ENCODE measurements at places on chromosomes 1 and 21. TPM values are rescaled to one million over a fixed set of nuclear protein-coding genes. Genes with fewer than 3 reads are reported as not detected.

DNA sequence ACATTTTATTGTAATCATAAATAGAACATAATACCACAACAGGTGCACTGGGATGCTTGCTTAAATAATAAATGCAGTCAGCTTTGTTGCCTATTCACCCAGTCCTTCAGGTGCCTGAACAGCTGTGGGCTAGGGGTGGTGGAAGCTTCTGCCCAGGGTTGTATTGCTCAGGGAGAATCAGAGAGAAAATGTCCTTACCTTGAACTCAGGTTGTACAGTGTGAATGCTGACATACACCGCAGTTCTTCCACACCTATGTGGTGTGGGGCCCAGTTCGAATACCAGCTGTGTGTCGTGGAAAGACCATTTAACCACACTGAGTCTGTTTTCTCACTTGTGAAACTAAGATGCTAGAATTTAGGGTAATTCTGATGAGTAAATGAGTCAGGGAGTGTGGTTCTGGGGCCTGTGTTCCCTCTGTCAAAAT lies 115.7 kb upstream of the ATP1A1 start:
- no peaks in the 10 kb centered on the region for H3K27me3 ChIP-seq
- no peaks in the 10 kb centered on the region for H3K36me3 ChIP-seq

The KCNJ10 gene
- total RNA-seq: not detected

The INKA2 gene
- total RNA-seq: 1.0 TPM

DNA sequence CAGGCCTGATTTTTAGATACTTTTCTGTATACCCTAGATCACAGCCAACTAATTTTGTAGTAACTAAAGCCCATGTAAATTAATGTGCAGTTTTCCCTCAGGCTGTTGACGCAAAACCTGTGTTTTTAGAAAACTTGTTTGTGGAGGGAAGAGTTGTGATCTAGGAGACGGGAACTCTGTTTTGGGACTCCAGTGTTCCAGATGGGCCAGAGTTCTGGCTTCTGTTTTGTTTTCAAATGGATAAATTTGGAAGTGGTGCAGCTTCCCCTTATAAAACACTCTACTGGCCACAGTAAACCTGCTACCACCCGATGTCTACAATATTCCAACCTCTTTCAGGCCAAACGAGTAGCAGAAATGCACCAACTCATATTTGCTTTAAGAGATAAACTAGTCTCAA lies 13.6 kb upstream of the GPR88 start:
- no peak overlapping the region for H3K27ac ChIP-seq
- no peak overlapping the region for H3K4me3 ChIP-seq

The C8B gene
- not detected for total RNA-seq

- H3K27ac ChIP-seq: no peak overlapping the region
- peaks cover 4% of the 10 kb centered on the region for H3K4me1 ChIP-seq
- DNase-seq: no peak
- no peak overlapping the region for H3K4me3 ChIP-seq
These were observed 24.7 kb downstream of the QSOX1 start for GRCh38 chr1:180179162-180179957.

DNA sequence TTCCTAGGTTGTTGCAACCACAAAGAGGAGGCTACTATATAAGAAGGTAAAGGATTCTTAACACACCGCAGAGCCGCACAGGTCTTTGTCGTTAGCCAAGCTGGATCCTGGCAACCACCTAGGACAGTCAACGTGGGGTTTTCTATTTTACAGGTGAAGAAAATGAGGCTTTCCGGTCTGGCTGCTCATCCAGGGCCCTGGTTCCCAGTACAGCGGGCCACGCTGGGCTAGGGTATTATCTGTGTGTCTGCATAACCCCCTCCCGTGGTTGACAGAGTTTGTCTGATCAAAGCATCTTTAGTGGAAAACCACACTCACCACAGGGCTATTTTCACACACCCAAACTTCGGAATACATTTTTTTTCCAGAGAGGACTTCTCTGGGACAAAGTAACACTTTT lies 39.0 kb upstream of the PDE9A start:
- H3K4me3 ChIP-seq: no peak overlapping the region
- peak overlapping the region; percentile 61 for H3K27ac ChIP-seq
- H3K27me3 ChIP-seq: no peaks in the 10 kb centered on the region
- no peak for DNase-seq
- H3K4me1 ChIP-seq: peaks cover 6% of the 10 kb centered on the region

The LAD1 gene
- total RNA-seq: 46.1 TPM

- H3K4me1 ChIP-seq: peaks cover 9% of the 10 kb centered on the region
- no peaks in the 10 kb centered on the region for H3K36me3 ChIP-seq
- H3K4me3 ChIP-seq: no peak overlapping the region
- H3K27ac ChIP-seq: no peak overlapping the region
- peak; percentile 53 for DNase-seq
These were observed 54.9 kb downstream of the DMRTA2 start for GRCh38 chr1:50368179-50369007.

DNA sequence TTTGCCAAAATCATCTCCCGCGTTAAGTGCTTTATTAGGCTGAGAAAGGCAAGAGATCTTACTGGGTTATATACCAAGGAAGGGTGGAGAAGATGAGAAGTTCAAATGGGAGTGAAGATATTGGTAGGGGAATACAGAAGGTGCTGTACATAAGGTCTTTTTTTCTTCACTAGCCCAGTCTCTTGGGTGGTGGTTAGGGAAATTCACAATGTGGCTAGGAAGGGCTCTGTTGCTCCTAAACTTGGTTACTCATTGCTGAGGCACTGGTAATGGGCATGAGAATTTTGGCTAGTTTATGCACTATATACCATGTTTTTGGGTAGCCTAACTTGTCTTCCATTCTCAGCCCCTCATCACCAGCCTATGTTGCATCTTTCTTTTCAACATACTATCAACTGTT lies 50.6 kb downstream of the LHX4 start:
- no peaks in the 10 kb centered on the region for H3K36me3 ChIP-seq
- no peak overlapping the region for H3K4me3 ChIP-seq
- no peaks in the 10 kb centered on the region for H3K4me1 ChIP-seq
- DNase-seq: no peak
- no peaks in the 10 kb centered on the region for H3K27me3 ChIP-seq
- H3K27ac ChIP-seq: no peak overlapping the region

GRCh38 chr1:156885880-156886355 lies 7.6 kb upstream of the PEAR1 start:
- H3K27me3 ChIP-seq: no peaks in the 10 kb centered on the region
- no peaks in the 10 kb centered on the region for H3K36me3 ChIP-seq
- H3K4me1 ChIP-seq: no peaks in the 10 kb centered on the region
- no peak overlapping the region for H3K27ac ChIP-seq
- no peak overlapping the region for H3K4me3 ChIP-seq
- no peak for DNase-seq

DNA sequence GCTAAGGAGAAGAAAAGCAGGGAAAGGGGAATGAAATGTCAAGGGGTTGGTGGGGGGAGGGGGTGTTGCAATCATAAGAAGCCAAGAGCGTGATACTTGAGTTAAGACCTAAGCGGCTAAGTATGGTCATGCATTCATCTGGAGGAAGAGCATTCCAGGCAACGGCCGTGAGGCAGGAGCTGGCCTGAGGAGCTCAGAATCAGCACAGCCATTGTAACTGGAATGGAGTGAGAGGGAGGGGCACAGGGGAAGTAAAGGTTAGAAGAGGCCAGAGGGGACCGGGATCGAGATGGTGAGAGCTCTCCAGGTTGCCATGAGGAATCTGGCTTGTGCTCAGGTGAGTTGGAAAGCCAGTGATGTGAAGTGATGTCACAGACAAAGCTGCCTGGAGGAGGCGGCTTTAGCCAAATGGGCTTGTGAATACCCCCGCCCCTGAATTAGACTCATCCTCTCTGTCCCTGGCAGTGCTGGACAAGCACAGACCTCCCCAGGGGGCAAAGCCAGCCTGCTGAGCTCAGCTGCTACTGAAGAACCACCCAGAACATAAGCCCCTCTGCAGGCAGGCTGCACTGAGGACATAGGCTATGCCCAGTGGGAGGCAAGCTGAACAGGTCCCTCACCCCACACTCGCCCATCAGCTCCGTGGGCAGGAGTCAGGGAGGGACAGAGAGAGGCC lies 61.1 kb upstream of the LAPTM5 start:
- no peak for DNase-seq
- H3K4me1 ChIP-seq: peaks cover 13% of the 10 kb centered on the region
- no peaks in the 10 kb centered on the region for H3K36me3 ChIP-seq
- H3K27me3 ChIP-seq: no peaks in the 10 kb centered on the region

DNA sequence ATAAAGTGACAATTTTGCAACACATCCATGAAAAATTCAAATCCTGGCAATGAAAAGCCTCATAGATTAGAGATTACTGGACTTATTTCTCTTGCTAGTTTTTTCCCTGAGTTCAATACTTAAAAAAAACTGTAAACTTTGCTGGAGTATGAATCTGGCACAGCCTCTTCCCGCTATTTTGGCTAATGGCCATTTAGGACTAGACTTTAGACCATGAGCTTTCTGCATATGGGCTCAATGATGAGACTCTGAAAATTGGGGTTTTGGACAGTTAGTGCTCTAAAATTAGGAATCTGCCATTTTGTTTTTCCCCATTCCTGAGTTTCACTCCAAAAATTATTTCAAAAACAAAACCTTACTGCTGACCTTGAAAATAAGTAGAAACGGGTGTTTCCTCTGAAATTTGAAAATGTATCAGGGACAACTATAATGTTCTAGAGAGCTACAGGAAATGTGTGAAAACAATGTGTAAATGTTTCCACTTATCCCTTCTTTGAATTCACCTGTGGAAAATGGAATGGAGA lies 137.5 kb downstream of the HMCN1 start:
- no peaks in the 10 kb centered on the region for H3K36me3 ChIP-seq
- no peaks in the 10 kb centered on the region for H3K4me1 ChIP-seq
- no peaks in the 10 kb centered on the region for H3K27me3 ChIP-seq

DNA sequence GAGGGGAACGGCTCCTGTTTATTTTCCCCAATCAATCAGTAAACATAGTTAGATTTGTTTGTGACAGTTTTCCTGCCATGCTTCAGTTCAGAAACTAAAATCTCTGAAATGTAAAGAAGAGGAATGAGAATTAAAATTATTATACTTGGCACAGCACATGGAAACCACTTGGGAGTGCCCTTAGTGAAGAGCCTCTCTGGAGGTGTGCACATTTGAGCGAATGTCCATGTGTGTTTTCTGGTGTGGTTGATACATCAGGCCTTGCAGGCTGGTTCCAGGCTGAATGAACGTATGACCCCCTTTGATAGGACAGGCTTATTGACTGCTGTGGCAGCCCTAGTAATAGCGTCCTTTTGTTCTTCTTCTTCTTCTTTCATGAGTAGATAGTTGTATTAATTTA lies 27.1 kb downstream of the C4BPA start:
- no peaks in the 10 kb centered on the region for H3K27me3 ChIP-seq

- no peaks in the 10 kb centered on the region for H3K27me3 ChIP-seq
- H3K4me1 ChIP-seq: no peaks in the 10 kb centered on the region
- no peak for DNase-seq
- no peaks in the 10 kb centered on the region for H3K36me3 ChIP-seq
- H3K27ac ChIP-seq: no peak overlapping the region
These were observed 166.3 kb downstream of the TBX15 start for GRCh38 chr1:118821801-118822200.

DNA sequence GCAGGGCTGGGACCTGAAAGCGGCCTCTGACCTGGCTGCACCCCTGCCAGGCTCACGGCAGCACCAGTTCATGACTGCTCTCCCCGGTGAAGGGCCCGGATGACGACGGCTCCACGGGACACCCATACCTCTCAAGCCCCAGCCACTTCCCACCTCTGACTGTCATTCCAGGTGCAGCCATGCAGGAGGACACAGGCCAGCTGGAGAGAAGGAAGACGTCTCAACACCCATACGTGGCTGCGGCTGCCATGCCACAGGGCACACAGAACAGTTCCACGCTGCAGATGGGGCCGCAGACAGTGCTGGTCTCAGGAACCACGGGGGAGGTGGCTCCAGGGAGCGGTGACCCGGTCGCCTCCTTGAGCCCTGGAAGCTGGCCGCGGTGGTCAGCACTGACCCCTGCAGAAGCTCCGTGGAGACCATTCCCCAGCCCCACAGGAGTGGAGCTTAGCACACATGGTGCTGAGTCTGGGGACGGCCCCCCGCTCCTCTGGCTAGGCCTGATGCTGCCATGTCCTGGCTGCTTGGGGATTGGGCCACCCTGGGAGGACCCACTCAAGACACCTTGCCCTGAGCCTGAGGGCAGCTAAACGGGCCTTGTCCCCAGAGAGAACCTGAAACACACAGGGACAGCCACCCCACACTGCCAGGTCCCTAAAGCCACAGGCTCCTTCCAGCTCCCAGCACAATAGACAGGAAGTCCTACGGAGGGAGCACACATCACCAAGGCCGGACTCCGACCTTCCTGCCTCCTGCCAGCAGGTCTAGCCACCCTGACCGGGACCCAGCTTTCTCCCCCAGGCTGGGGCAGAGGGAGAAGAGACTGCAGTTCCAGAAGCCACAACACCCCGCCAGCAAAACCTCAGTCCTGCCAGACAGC lies 8.6 kb downstream of the WNT9A start:
- H3K36me3 ChIP-seq: no peaks in the 10 kb centered on the region
- no peak overlapping the region for H3K4me3 ChIP-seq
- no peaks in the 10 kb centered on the region for H3K27me3 ChIP-seq
- no peak overlapping the region for H3K27ac ChIP-seq
- no peak for DNase-seq

- H3K27ac ChIP-seq: no peak overlapping the region
- H3K27me3 ChIP-seq: peaks cover 4% of the 10 kb centered on the region
- peak; percentile 10 for DNase-seq
- H3K4me1 ChIP-seq: peaks cover 10% of the 10 kb centered on the region
These were observed 2.8 kb downstream of the PERM1 start for GRCh38 chr1:978835-979743.

- H3K27me3 ChIP-seq: no peaks in the 10 kb centered on the region
- H3K4me3 ChIP-seq: no peak overlapping the region
- H3K4me1 ChIP-seq: peaks cover 3% of the 10 kb centered on the region
- DNase-seq: no peak
- H3K27ac ChIP-seq: no peak overlapping the region
These were observed 2.6 kb upstream of the FCRL6 start for GRCh38 chr1:159799446-159799985.

The DDOST gene
- total RNA-seq: 114 TPM

GRCh38 chr1:241895013-241895412 lies 47.0 kb downstream of the EXO1 start:
- DNase-seq: no peak
- H3K4me3 ChIP-seq: no peak overlapping the region
- no peaks in the 10 kb centered on the region for H3K4me1 ChIP-seq
- H3K36me3 ChIP-seq: no peaks in the 10 kb centered on the region

DNA sequence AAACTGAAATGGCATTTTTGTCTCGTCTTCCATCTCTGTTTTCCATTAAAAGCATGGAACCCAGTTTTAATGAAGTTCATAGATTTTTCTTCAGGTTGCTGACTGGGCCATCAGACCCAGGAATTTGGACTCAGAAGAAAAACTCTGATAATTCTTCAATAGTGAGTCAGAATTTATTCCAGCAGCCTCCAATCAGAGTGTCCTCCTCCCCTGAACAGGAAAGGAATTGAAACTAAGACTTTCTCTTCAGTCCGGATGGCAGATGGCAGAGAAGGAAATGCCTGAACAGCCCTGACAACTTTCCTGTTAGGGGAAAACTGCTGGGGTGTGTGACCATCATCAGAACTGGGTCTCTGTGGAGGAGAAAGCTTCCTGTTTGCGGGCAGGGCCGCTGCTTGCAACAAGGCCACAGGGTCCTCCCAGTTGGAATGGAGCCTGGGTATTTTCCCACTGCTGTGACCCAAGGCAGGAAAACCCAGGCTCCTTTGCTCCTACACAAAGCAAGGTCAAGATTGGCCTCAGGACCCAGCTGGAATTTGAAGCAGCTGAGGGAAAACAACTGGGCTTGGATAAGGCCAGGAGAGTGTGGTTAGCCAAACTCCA lies 20.7 kb downstream of the CD34 start:
- no peak overlapping the region for H3K4me3 ChIP-seq
- DNase-seq: peak; percentile 73
- H3K4me1 ChIP-seq: peaks cover 20% of the 10 kb centered on the region
- H3K27ac ChIP-seq: peak overlapping the region; percentile 75
- H3K36me3 ChIP-seq: no peaks in the 10 kb centered on the region
